ENCODE measurements at places on chromosomes 7 and 10.

DNA sequence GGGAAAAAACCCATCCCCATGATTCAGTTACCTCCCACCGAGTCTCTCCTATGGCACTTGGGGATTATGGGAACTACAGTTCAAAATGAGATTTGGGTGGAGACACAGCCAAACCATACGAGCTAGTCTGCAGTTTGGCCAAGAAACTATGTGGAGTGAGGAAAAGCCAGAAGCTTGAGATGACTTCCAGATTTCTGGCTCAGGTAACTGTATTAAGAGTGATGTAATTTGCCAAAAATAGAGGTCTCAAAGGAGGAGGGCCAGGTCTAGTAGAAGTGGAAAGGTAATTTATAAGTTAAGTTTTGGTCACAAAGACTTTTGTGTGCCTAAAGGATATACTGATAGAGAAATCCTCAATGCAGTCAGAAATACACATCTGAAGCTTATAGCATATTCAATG lies 279.7 kb upstream of the MGMT start:
- DNase-seq: no peak

GRCh38 chr10:6002809-6003510 lies 25.6 kb upstream of the IL15RA start:
- DNase-seq: no peak

DNA sequence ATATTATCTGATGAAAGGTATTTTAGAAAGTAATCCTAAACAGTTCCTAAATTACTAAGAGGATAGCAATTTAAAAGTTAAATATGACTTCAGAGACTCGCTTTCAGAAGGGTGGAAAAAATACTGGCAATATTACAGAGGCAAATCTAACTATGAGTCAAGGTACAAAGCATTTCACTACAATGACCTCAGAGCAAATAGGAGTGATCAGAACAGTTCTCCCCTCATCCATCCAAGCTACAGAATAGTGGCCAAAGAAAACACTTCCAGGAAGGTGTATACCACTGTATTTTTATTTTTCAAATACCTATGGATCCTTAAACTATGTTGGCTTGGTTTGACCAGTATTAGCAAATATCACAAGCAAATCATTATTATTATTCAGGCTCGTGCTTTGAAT lies 112.8 kb upstream of the ODAD2 start:
- DNase-seq: no peak

GRCh38 chr7:78448911-78449310 lies 650.3 kb downstream of the PHTF2 start:
- DNase-seq: no peak

DNA sequence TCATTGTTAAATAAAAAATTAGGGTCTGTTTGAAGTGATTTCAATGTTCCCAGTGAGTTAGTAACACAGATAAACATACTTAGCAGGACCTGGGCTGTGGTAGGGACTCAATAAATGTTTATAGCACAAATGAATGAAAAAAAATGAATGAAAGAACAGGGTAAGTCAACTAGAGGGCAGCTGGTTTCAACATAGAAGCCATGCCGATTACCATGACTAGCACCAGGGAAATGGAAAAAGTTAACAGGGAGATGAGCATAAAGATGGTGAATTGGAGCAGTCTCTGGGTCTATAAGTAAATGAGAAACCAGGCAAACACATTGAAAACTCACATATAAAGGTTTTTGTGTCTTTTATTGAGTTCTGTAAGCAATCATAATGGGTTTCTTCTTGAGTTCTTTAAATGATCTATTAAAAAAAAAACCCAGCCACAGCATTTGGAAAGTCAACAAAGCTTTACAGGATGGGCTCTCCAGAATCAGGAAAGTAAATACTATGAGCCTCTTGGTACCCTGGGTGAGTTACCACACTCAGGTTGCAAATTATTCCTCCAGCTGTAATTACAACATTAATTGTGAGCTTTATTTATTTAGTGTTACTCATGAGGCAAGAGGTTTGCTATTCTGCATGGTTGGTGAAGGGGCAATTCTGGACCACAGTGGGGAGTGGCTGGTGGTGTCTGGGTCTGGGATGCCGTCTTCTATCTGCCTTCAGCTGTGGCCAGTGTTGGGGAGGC lies 46.1 kb upstream of the MTPN start:
- no peak for DNase-seq

DNA sequence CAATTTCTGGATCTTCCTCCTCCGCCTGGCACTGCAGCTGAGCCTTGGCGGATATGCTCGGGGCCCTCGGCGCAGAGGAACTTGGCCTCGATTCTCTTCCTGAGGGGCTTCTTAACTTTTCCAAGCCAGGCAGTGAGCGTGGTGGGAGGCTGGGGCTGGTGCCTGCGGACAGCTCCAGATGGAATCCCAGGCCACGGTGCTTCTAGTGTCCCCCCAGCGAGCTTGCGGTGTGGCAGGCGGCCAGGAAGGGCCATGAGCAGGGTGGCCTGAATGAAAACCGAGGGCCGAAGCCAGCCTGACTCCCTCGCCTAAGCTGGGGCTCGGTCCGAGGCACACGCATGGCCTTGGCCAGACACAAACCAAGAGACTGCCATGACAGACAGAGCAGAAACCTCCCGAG lies 31.3 kb downstream of the RCC1L start:
- no peak for DNase-seq

DNA sequence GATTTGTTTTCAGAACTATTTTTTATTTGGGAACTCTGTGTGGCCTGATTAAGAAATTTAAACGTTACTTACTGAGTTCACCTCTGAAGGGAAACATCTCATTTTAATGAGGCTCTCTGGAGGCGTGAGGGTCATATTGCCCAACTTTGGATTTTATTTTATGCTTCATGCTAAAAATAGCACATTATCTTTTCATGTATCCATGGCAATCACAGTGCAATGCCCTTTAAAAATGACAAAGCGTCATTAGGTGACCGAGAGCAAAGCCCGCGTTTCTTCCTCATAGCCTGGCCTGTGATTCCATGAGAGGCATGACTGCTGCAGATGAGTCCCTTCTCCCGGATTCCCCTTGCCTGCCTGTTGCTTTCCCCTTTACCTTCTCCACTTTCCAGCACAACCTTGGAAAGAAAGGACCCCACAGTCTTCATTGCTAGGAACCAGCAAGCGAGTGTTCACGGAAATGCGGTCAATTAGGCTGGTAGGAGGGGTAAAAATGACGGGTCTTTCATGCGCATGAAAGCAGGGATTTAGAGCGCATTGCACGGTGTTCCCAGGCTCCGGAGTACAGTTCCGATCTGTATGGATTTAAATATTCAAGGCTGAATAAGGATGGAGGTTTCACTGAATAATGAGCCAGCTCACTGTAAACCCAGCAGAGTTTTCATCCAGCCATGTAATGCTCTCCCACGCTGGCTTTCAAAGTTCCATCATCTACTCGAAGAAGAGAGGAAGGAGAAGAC lies 98.2 kb upstream of the PITRM1 start:
- no peak for DNase-seq

GRCh38 chr10:30827531-30828120 lies 198.1 kb upstream of the LYZL2 start:
- no peak for DNase-seq

GRCh38 chr10:1960982-1961381 lies 223.7 kb upstream of the ADARB2 start:
- DNase-seq: no peak
